ENCODE measurements at places on chromosomes 1 and 21.

DNA sequence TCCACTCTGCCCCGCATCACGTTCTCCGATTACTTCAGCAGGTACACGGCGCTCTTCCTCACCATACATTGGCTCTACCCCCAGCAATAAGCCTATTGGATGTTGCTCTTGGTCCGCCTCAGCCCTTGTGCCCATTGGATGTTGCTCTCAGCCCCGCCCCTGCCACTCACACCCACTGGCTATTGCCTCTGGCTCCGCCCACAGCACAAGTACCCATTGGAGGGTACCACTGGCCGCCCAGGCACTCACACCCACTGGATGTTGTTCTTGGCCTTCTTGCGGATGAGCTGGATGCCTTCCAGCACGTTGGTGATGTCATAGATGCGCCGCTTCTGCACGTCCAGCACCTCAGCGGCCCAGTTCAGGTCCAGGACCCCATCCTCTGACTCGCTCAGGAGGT, 9.4 kb downstream of the E2F2 start:
- DNase-seq, result no peak

GRCh38 chr1:101613546-101613945, 376.7 kb downstream of the S1PR1 start:
- no peak for DNase-seq

- no peak for DNase-seq
These were observed 51.0 kb downstream of the LAMC1 start for GRCh38 chr1:183074215-183074614.

- DNase-seq, result no peak
These were observed 13.2 kb upstream of the SLC45A3 start for GRCh38 chr1:205693421-205693991.

DNA sequence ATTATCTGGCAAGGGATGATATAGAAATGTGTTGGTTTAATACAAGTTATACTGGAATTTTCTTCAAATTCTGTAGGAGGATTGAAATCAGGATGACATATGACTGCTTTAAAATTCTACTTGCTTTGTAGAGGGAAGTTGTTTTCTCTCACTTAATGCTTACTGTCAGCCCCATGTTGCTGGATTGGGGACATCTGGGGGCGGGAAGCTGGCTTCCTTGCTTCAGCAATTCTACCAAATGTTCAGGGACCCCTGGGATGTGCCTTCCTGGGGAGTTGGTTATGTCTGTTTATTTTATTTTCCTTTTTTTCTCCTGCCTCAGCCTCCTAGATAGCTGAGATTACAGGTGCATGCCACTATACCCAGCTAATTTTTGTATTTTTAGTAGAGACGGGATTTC, 63.5 kb downstream of the CNIH3 start:
- no peak for DNase-seq

DNA sequence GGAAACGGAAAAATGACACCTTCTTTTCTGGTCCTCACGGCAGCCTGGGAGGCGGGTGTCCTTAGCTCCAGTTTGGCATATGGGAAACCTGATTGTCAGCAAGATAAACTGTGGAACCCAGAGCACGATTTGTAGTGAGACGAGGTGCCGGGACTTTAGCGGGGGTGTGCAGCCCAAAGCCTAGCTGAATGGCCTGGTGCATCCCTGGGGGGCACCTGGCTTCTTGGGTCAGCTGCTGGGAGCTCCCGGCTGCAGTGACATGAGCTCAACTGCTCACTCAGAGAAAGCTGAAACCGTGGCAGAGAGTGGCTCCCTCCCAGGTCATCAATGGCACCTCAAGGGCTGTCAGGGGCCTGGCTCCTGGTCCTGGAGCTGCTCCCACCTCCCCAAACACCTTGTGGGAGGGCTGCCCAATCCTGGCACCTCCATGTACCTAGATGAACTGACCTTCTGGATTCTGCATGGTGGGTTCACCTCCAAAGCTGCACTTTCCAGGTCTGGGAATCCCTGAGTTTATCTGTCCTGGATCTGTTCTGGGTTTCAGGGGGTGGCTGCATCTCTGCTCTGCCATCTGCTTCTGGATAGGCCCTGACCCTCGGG, 260.5 kb downstream of the MATN1 start:
- no peak for DNase-seq

GRCh38 chr1:246037832-246038231, 469.2 kb downstream of the SMYD3 start:
- DNase-seq, result no peak

DNA sequence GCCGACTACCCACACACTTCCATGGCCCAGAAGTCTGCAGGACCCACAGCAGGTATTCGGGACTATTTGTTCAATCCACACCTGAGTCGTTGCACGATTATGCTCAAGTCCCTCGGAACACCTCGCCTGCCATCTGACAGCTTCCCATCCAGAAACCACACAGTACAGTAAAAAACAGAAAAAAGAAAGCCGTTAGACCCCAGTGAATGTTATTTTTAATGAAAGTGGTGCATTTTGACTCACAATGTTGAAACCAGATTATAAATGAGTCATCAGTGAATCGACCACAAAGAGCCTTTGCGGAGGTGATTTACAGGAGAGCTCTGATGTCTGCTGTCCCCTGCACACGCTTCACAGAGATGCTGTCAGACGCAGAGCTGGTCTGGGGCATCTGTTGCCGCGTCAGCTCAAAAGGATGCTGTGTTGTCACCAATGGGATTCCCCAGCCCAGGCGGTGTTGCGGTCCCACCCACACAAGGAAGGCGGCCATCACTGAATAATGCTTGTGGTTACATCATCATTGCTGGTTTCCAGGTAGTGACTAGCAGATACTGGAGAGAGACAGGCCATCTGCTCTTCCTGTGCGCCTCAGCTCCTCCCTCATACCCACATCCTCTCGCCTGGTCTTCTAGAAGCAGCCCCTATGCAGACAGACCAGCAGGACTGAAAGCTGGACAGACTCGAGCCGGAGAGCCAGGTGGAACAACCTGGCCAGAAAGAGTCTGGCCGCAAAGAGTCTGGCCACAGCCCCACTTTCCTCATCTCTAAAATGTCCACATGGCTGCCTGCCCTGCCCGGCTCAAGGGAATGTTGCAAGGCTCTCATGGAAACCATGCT, 116.8 kb downstream of the TOMM20 start:
- peak; percentile 69 for DNase-seq

GRCh38 chr1:173616859-173617258, 14.0 kb upstream of the SLC9C2 start:
- no peak for DNase-seq

DNA sequence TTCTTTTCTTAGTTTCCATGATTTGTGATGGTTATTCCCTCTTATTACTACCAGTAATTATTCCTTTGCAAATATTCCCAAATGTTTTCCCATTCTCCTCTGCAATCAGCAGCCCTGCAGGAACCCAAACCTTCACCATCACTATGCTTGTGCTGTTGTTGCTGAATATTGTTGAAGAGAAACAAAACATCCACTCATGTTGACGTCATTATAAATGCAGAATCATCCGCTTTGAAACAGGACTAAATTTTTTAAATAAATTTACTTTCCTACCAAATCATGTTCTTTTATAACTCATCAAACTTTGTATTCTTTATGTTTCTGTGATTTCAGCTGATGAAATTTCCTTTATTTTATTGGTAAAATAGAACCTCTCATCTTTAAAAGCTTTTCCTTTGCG, 787.0 kb upstream of the B3GALT2 start:
- no peak for DNase-seq

- no peak for DNase-seq
These were observed 52.5 kb downstream of the ANGPTL1 start for GRCh38 chr1:178818416-178818815.

DNA sequence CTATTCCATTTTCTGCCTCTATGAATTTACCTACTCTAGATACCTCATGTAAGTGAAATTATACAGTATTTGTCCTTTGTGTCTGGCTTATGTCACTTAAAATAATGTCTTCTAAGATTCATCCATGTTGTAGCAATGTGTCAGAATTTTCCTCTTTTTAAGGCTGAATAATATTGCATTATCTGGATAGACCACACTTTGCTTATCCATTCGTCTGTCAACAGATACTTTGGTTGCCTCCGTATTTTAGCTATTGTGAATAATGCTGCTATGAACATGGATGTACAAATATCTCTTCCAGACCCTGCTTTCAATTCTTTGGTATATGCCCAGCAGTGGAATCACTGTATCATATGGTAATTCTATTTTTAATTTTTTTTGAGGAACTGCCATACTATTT, 10.1 kb upstream of the CCSAP start:
- DNase-seq, result no peak

DNA sequence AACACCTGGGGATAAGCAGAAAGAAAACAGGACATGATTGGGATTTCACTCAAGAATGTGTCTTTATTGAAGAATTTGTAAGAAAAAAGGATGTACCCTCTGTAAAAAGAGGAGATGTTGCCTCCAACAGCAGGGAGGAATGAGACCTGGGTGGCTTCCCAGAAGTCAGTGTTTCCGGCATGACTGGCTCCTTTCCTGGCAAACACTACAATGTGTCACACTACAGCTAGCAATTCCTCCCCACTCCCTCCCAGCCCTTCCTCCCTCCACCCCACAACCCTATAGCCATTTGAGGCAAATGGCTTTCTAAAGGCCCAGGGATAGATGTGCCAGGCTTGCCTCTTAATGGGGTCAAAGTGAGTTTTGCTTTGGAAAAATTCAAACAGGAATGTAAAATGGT, 11.5 kb upstream of the COL8A2 start:
- DNase-seq, result no peak

DNA sequence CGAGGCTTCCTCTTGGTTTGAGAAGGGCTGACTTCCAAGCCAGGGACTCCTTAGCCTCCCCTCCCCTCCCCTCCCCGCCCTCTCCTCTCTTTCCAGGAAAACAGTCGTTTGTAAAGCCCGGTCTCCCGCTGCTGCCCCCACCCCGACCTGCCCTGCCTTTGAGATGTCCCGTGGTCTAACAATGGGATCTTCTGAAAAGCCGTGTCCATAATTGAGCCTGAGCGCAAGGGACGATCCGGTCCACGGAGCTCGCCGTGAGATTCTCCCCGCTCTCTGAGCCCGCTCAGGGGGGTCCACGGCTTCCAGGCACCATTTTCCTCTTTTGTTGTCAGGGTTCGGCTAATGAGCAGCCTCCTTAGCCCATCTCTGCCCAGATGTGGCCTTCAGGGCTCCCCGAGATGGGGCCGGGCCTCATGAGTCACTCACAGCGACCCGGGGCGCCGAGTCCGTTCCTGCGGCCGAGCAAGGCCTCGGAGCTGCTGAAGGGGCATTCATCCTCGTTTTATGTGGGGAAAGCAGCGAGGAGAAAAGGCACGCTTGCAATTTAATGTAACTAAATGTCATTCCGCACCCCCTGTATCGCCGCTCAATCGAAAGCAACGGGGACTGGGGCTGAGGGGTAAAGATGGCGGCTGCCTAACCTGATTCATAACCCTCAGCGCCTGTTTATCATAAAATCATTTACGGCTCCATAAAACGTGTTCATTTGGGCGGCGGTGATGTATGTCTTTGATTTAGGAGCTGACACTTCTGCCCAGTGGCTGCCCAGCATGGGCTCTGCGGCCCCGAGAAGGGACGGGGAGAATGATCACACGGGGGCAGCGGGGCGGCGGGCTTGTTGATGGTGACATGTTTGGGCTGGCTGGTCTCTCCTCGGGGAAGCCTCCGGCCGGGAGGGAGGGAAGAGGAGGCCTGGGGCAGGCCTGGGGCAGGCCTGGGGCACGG, 232.6 kb upstream of the C1orf174 start:
- DNase-seq, result no peak

GRCh38 chr1:86176226-86176625, 19.7 kb upstream of the COL24A1 start:
- DNase-seq, result no peak

GRCh38 chr1:68723791-68724190, 226.9 kb upstream of the DEPDC1 start:
- no peak for DNase-seq

DNA sequence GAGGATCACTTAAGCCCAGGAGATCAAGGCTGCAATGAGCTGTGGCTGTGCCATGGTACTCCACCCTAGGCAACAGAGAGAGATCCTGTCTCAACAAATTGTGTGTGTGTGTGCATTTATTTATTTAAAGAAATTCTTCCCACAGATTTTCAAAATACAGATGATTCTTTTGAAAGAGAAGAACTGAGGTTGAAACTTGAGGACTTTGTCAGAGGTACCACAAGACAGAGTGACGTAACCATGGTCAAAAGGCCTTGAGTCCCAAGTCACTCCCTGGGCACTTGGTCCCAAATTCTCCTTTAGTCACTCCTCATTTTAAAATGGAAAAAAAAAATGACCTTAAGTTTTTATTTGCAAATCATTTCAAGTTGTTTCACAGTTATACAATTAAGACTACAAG, 57.4 kb downstream of the TIAM1 start:
- DNase-seq, result no peak

- DNase-seq, result no peak
These were observed 15.5 kb upstream of the CELA3B start for GRCh38 chr1:21961337-21961736.

DNA sequence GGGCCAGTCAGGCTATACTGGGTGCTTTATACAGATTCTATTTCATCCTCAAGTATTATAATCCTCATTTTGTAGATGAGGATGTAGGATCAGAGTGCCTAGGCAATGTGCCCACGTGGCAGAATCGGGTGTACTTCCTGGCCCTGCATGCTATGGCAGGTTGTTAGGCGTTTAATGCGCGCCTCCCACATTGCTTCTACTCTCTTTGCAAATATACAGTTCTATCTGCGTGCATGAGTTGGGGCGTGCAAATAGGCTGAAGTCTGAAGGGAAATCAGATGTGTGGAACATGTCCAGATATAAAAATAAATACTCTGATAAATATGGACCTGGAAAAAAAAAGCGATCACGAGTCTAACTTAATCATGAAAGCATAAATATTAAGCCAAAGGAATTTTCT, 194.7 kb upstream of the FMN2 start:
- DNase-seq, result no peak

DNA sequence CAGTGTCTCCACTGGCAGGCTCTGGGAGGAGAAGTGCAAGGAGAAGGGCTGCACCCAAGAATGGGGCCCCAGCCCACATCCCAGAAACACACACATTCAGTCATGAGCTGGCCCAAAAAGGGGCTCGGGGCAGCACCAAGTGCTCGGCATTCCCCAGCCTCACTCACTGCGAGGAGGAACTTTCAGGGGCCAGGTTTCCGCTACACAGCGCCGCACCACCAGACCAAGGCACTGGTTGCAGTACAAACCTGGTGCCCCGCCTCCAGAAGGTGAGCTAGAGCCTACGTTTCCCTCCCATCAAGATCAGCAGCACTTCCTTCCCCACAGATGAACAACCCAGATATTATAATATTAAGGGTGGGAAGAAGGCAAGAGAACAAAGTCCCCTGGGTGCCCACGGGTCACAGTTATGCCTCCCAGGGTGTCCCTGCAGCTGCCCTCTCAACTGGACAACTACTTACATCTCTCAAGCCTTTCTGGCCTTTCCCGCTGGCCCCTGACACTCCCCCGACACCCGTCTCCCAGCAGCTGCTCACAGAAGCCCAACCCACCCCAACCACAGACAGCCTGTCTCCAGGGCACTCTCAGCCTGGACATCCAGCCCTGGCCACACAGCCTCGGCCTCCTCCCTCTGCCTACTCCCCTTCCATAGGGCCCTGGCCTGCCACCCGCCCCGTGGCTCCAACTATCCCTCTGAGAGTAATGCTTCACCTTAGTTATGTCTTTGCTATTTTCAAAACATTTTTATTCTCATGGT, 3.8 kb downstream of the PBXIP1 start:
- peak; percentile 40 for DNase-seq

- no peak for DNase-seq
These were observed 23.7 kb downstream of the SNX27 start for GRCh38 chr1:151635479-151636072.

GRCh38 chr1:217372049-217372970, 258.6 kb downstream of the GPATCH2 start:
- DNase-seq, result no peak

- DNase-seq, result no peak
These were observed 1.6 kb downstream of the CLEC20A start for GRCh38 chr1:178495158-178495557.

All from small intestine (tissue), 16 donors.